ENCODE measurements at places on chromosomes 5 and 9.

DNA sequence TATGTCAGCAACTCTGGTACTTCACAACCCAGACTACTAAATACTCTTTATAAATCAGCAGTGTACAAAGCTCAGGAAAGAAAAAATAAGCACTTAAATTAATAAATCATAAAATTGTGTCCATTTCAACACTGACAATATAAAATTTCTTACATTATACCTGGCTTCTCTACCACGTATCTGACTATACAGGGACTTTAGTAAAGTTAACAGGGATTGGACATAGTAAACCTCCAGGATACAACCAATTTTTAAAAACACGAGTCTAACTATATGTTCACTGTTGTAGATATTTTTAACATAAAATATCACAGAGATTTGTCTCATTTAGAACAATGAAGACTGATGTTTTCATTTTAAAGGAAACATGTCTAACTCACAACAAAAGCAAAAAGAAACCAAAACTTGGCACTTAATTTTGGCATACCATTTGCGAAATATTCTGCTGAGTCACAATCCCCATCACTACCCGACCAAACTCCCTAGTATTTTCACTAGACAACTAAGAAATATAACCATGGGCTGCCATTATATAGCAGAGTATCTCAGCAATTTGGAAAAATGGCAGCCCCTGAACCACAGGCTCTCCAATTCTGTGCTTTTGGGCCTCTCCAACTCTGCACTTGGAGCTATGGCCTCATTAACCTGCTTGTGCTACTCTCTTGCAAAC lies 14.4 kb downstream of the FAM169A start:
- DNase-seq: no peak

DNA sequence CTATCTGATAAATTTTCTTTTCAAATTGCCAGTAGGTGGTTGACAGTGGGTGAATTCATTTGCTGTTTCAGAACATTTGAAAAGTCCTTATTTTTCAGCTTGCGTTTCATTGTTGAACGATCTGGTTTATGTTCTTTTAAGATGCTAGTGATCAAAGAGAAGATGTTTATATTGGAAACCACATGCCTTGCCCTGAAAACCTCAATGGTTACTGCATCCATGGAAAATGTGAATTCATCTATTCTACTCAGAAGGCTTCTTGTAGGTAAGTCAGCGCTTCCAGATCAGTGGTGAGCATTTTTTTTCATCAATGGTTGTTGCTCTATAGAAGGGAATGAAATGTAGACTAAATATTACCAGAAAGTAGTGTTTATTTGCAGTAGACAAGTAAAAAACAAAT lies 16.6 kb upstream of the CAVIN4 start:
- no peak for DNase-seq

DNA sequence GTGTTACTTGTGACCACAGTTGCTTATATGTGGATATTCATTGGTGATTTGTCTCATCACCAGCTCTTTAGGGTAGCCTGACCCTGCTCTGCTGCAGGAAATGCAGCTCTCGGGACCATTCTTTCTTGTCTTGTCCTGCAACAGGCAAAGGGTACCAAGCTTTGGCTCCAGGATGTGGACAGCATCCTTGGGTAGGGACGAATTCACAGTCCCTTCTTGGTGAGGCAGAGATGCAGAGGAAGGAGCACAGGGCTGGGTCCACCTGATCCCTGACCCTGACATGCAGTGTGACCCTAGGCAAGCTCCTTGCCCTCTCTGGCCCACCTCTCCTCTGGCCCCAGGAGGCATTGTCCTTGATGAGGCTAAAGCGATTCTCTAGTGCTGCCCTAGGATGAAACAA lies 37.0 kb upstream of the SYNPO start:
- DNase-seq: no peak

GRCh38 chr5:41755705-41756104 lies 114.5 kb downstream of the OXCT1 start:
- DNase-seq: no peak

- DNase-seq: no peak
Measured at GRCh38 chr5:125376059-125376641, 629.7 kb upstream of the ZNF608 start.

GRCh38 chr9:87320146-87320884 lies 177.4 kb upstream of the DAPK1 start:
- DNase-seq: no peak

DNA sequence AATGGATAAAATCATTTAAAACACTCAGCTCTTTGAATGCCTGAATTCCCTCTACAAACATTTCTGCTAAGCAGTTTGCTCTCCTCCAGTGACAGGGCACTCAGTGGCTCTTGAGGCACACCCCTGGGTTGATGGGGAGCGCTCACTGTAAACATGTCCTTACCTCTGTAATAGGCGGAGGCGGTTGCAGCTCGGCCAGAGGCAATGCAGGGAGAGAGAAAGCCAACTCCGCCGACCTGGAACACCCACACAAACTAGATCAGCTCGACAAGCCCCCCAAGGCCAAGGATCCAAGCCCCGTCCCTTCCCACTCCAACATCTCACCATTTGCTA lies 329 bp downstream of the CDC23 start:
- DNase-seq: no peak

- no peak for DNase-seq
Measured at GRCh38 chr5:53974021-53974420, 336.4 kb downstream of the ARL15 start.

GRCh38 chr5:126971455-126972031 lies 58.8 kb downstream of the MARCHF3 start:
- DNase-seq: no peak

GRCh38 chr5:93735378-93735777 lies 6.0 kb downstream of the POU5F2 start:
- no peak for DNase-seq

DNA sequence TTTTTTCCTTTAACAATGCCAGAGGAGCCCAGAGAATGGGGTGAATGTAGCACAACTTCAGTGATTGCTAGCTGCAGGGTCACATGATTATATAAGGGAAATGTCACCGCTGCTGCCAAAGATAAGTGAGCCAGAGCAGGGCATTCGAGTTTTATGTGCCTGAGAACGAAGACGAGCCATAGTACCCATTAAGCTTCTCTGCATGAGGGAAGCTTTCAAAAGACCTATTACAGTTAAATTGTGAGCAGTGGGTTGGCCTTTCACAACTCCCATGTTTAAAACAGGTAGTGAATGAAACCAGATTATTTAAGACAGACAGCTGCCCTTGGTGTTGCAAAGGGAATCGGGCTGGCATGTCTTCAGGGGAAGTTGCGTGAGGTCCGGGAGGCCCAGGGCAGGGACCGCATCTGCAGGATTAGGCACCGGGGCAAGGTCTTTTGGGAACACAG lies 82.4 kb upstream of the TNFAIP8 start:
- DNase-seq: peak; percentile 4

Data from bone marrow (tissue), 2 donors.